ENCODE measurements at places on chromosomes 4 and X.
A peak's percentile ranks its signal among the peaks of the same experiment; 100 is the strongest.

DNA sequence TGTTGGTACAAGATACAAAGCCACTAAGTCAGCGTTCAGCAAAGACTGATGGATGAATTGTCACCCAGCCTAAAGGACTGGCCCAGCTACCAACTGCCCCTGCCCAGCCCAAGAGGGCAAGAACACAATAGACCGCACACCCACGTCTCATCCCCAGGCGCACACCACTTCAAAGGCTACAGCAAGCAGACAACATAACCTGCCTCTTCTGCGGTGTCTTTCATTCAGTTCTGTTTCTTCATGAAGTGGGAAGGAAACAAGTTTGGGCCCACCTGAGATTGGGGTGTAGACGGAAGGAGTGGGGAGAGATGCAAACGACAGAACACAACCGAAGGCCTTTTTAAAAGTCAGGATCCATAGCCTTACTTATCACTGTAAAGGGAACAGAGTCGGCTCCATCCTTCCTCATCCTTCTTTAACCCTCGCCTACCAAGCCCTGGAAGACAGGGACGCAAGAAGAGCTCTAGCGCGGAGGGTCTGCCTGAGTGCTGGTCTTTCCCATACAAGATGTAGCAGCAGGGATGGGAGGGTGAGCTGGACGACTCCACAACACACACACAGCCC lies 691 bp downstream of the SCARB2 start:
- no peak for DNase-seq

DNA sequence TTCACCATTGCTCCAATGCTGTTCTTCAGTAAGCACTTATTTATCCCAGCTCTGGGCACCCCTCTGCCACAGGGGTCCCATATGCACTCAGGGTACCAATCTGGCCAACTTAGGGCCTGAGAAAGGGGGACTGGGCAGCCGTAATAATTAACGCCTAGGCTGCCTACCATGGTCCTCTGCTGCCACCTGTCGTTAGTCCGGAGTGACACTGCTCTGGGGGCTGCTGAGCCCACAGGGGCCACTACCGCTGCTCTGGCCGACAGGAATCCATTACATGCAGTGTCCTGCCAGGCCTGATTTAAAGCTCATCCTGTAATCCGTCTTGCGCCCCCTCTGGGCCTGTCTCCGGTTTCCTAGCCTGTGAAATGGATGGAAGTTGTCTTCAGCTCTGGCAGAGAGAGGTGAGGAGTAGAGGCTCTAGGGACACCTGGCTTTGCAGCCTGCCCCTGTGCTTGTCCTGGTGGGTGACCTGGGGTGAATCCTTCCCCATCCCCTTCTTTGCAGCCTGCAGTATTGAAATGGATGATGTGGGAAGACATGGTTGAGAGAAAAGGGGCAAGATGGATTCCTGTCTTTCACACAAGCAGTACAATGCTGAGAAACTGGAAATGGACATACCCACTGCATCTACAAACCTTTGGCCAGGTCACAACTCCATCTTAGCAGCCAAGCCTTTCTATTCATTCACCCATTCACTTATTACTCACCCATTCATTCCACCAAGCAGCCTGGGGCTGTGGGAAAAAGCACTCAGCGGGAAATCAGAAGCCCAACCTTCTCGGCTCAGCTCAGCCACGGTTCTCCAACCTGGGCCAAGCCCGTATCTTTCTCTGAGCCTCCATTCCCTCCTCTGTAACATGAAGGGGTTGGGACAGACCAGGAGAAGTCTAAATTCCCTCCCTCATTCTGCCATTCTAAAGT lies 116.3 kb upstream of the NALF2 start:
- DNase-seq: peak; percentile 51

DNA sequence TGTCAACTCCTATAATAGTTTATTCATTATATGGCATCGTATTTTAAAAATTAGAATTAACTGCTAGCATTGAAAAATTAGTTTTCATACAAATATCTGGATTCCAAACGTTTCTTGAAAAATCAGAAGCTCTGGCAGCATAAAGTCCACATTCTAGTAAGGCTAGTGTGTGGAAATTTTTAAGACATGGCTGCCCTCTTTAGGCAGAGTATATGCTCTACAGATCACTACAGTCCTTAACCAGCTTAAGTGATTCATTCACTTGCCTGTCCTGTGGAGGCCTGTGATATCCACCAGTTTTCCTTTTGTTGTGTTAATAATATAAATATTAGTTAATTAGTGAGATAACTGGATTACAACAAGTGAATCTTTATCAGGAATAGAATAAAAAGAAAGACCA lies 287.2 kb downstream of the OPHN1 start:
- DNase-seq: peak; percentile 32

DNA sequence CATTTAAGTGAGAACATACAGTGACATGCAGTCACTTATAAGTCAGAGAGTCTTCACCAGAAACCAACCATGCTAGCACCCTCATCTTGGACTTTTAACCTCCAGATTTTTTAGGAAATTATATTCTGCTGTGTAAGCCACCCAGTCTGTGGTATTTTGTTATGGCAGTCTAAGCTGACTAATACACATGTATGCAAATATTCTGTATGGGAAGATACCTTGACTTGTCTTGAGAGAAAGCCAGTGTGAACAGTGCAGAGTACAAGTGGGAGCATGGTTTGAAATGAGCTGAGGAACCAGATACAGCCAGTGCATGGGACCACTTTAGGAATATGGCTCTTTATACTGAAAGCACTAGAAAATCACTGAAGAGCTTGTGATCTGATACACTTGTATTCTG lies 110.4 kb upstream of the MAP9 start:
- no peak for DNase-seq

GRCh38 chr4:107719207-107719921 lies 670 bp downstream of the PAPSS1 start:
- peak; percentile 7 for DNase-seq

GRCh38 chrX:31269914-31270313 lies 198.1 kb upstream of the FTHL17 start:
- DNase-seq: no peak

All from fibroblast of skin of right quadriceps (primary cell).